Cerebellar nuclear complex (tissue), 1 donor: ENCODE measurements at places on chromosomes 7 and 10.

DNA sequence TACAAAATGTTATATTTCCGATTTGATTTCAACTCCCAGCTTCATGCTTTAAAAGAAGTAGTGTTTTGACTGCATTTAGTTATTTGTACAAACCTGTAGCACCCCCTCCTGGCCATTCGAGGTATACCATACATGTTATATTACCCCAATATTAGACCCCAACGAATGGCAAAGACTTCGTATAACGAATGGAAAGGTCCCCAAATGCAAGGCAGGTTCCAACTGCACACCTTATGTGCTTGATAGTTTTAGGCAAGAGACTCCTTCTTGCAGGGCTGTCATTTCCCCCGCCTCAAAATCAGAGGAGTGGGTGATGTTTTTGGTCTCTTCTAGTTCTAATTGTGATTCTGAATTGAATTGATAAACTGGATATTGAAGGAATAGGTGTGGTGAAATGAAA, 101.1 kb upstream of the TARP start:
- DNase-seq, result no peak

GRCh38 chr10:48453451-48454301, 147.2 kb downstream of the MAPK8 start:
- no peak for DNase-seq

GRCh38 chr10:117342641-117343040, 32.6 kb downstream of the PDZD8 start:
- no peak for DNase-seq

DNA sequence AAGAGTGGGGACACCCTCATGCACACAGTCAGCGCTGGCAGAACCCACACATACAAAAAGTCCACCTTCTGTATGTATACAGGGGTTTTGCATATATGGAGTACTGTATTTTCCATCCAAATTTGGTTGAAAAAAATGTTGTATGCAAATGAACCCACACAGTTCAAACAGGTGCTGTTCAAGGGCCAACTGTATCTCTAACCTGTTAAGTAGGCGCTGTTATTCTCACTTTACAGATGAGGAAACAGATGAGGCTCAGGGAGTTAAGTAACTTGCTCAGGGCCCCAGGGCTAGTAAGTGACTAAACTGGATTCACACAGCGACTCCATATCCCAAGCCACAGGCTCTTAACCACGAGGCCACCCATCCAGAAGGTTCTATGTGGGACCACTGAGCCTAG, 69.9 kb downstream of the C10orf105 start:
- no peak for DNase-seq

- no peak for DNase-seq
Measured at GRCh38 chr10:6578251-6578771, 1.8 kb downstream of the PRKCQ start.

GRCh38 chr7:156438011-156438410, 202.6 kb upstream of the RNF32 start:
- DNase-seq, result no peak

GRCh38 chr10:86965986-86966654, 2.2 kb upstream of the ADIRF start:
- DNase-seq, result no peak

DNA sequence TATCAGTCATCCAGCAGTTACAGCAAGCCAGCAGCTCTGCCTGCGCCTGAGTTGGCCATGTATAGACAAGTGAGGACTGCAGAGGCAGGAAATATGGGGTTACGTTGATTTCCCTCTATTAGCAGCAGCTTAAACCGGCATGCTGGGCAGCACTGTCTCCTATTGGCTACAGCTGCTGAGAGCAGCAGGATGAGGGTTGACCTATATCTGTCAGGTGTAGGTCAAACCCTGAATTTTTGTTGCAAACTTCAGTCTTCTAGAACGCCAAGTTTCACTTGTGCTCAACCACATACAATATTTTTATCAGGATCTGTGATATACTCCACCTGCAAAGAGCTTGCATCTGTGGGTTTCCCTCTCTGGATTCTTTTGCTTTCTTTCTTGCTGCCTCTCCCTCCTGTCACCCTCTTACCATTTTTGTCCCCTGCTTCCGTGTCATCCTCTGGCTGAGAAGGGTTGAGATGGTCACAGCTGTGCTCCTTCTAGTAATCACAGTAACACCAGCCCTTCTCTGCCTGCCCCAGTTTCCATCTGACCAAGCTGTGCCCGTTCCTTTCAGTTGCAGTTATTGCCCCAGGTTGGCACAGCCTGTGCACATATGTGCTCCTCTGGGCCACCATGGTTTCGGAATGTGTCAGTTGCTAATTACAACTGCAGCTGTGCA, 23.8 kb upstream of the GLCCI1 start:
- DNase-seq, result no peak

DNA sequence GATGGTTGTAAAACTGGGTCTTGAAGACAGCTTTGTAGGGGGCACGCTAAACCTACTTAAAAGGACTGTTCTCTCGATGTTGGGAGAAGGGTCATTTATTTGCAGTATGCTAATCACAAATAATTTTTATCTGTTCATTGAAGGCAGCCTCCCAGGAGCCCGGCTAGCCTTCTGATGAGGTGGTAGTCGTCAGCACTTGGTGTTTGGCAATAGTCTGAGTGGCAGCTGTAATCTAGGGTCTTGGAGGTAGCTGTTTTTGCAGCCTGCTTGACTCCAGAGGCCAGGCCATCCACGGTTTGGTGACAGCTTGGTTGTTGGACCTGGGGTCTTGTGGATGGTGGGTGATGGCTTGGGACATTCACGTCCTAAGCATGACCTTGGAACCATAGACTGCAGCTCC, 2.2 kb downstream of the GTF2IRD1 start:
- DNase-seq, result no peak

GRCh38 chr10:110069502-110069982, 61.8 kb downstream of the ADD3 start:
- no peak for DNase-seq

DNA sequence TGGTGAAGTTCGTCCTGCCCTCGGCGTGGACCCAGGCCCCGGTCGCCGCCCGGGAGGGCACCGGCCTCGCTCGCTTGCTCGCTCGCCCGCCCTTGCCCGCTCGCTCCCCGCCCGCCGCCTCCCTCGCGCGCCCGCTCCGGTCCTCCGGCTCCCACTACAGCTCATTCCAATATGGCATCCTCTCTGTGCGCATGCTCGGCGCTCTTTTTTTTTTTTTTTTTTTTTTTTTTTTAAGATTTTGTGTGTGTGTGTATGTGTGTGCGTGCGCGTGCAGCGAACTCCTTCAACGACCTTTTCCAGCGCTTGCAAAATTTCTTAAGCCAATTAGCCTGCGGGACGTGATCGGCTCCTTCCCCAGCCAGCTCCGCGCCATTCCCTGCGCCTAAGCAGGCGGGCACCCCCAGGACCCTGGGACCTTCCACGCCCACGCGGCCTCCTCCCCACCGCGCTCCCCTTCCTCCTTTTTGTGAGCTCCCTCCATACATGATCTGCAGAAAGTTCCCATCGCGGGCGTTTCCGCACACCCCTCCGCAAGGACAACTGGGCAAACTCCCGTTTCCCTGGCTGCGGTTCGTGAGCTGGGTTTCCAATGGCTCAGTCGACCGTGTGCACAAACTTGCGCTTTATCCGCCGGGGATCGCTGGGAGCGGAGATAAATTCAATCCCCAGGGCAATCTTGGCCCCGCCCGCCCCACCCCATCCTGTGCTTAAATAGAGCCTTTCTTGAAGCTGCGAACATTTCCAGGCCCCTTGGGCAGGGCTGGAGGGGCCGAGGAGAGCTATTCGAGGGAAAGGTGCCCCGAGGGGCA, at the start of gene SFMBT2:
TSS of gene SFMBT2 (minus strand) at position 173 of the 809 bp plus-strand sequence. CDS start 29,136 bp downstream, outside the sequence.
- peak; percentile 53 for DNase-seq

DNA sequence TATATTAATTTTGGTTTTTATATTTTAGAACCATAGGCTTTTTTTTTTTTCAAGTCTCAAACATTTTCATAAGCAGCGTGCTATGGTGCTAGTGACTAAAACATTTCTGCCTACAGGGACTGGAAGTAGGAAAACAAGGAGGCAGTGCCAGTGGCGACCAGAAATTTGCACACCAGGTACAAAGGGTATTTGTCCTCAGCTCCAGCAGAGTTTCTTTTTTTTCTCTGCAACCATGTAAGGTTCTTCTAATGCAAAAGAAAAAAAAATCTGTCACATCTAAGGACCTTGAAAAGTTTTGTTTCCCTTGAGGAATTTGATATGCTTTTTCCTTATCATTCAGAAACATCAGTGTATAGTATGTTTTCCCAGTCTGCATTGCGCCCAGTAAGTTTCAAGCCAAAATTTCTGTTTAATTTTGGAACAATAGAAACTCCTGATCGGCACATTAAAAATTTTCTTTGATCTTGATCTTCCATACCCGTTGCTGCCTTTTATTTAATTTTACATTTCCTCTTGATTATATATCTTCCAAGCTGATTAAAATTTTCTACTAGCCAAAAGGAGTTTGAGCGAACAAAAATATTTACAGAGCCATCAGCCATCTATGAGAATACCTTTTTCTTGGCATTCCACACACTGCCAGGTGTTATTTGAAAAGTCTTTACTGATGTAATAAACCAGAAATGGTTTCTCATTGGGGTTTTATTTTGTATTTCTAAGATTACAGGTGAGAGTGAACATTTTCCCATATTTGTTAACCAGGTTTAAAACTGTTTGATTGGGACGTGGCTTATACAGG, 956 bp upstream of the KLHDC10 start:
- DNase-seq, result no peak

DNA sequence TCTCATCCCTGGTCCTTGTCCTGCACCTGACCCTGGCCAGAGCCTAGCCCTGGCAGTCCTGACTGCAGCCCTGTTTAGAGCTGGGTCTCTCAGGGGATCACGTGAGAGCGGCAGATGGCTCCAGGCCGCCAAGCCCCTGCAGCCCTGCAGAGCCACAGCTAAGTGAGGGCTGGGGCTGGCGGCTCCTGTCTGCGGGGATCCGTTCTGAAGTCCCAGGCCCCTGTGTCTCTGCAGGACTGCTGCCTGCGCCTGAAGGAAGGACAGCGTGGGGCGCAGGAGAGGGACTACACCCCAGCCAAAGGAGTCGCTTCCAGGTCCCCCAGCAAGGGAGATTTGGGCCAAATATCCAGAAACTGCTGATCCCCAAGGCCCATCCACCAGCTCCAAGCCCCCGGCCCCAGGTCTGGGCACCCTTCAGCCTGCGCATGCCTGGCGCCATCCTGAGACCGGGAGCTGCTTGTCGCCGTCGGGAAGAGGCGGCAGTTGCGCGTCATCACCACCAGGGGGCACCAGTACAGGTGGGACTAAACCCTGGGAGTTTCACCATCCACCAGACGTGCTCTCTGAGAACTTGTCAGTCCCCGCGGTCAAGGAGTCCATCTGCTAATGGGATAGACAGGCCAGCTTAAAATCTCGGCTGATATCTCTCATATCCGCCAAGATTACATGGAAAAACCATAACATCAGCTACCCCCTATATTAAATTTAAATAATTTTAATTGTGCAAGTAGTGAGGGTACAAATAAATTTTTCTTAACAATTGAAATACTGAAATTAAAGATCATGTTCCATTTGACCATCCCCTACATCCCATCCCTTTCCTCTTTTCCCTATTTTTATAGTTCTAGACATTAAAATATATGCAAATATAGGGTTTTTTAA, 25.1 kb upstream of the GHRHR start:
- no peak for DNase-seq

DNA sequence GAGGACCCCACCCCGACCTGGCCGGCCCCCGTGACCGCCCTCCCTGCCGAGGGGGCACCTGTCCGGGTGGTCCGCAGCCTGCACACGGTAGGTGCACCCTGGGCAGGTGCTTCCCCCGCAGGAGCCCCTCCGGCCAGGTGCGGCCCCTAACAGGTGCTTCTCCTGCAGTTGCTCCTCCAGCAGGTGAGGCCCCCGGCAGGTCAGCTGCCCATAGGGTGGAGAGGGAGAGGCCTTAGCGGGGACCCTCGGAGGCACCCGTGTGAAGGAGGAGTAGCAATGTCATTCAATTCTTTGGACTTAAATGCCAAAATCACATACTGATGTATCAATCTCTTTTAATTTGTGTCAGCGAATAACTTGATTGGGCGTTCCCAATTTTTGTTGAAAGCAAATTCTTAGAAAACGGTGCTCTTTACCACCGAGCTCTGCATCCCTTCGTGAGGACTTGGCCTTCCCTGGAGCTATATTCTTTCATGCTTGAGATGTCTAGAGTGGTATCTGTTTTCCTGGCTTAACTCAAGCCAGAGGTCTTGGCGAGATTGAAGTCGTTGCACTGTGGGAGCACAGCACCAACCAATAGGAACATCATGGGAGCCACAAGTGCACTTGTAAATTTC, 738 bp upstream of the NCAPG2 start:
- no peak for DNase-seq
